ENCODE measurements at places on chromosomes 2 and 18.

DNA sequence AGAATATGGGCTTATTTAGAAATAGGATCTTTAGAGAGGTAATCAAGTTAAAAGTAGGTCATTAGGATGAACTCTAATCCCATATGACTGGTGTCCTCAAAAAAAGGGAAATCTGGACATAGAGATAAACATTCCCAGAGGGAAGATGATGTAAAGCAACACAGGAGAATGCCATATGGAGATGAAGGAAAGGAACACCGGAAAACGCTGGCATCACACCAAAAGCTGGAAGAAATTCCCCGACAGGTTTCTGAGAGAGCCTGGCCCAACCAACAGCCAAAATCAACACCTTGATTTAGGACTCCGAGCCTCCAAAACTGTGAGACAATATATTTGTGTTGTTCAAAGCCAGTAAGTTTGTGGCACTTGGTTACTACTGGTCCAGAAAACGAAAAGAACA lies 296.7 kb downstream of the DSEL start:
- no peak for DNase-seq

GRCh38 chr18:43367895-43368294 lies 90.6 kb upstream of the SYT4 start:
- no peak for DNase-seq

- no peak for DNase-seq
Measured at GRCh38 chr2:230893338-230893737, 28.6 kb downstream of the ITM2C start.

GRCh38 chr18:79825913-79826312 lies 28.2 kb downstream of the KCNG2 start:
- DNase-seq = no peak

DNA sequence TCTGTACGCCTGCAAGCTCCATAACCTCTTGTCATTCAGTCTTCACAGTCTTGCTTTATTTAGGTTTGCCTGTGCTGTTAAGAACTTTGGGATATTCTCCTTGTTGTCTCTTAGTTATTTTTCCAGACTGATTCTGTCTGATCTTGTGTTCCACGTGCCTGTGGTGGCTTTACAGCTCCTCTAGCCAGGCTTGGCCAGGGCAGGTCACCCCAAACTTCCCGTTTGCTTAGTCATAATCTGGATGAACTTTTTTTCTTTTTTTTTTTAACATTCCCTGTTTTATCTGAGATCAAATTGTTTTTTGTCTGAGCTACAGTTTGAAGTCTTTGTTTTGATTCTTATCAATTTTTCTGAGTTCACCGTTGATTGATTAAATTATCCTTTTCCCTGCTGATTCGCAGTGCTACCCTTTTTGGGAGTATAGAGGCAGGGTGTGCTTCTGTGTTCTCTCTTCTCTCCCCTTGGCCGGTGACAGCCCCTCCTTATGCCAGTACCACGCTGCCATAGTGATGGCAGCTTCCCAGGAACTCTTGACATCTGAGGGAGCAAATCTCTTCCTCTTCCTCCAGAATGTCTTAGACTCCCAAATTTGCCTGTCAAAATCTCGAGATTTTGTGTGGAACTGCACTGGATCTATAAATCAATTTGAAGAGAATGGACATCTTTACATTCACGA lies 2.5 kb downstream of the SP100 start:
- no peak for DNase-seq

- DNase-seq = no peak
Measured at GRCh38 chr18:7514796-7515440, 52.2 kb upstream of the PTPRM start.

DNA sequence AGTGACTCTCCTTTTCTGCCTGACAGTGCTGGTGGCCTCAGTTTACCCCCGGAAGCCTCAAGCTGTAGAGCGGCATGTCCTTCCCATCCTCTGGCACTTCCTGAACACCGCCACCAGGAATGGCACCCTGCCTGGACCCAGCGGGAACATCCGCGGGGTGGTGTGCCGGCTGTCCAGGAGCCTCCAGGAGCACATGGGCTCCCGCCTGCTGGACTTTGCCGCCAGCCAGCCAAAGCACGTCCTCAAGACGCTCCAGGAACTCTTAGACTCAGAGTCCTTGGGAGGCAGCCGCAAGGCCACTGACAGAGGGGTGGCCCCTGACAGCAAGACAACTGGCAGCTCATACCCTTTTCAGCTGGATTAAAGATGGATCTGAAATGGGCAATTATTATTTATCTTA lies 22.6 kb downstream of the PCARE start:
- no peak for DNase-seq

- no peak for DNase-seq
Measured at GRCh38 chr2:76019128-76019527, 308.4 kb upstream of the GCFC2 start.

GRCh38 chr18:49561289-49562193 lies at the start of gene LIPG:
LIPG (plus strand) TSS chr18:49562057; CDS start chr18:49562309, 252 bp downstream.
- DNase-seq = peak; percentile 63

DNA sequence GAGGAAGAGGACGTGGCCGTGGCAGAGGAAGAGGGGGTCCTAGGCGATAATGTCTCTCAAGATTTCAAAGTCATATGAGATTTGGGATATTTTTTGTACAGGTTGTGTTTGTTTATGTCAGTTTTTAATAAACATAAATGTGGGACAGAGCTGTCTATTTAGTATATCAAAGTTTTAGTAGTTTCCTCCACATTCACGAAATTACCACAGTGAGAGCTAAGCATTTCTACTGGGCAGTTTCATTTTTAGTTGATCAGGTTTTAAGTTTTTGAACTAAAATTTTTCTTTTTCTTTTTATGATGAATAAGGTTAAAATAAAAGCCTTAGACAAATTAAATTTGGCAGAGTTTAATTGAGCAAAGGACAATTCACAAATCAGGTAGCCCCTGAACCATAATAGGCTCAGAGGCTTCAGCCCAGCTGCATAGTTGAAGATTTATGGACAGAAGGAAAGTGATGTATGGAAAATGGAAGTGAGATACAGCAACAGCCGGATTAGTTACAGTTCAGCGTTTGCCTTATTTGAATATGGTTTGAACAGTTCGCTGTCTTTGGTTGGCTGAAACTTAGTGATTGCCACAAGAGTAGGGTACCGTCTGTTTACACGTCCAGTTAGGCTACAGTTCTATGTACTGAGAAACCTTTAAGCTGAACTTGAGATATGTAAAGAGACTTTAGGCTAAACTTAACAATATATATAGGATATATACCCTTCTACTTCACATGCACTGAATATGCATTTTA lies 17.1 kb downstream of the SNRPD1 start:
- DNase-seq = no peak

- no peak for DNase-seq
Measured at GRCh38 chr2:1026141-1026540, 75.5 kb downstream of the SNTG2 start.

DNA sequence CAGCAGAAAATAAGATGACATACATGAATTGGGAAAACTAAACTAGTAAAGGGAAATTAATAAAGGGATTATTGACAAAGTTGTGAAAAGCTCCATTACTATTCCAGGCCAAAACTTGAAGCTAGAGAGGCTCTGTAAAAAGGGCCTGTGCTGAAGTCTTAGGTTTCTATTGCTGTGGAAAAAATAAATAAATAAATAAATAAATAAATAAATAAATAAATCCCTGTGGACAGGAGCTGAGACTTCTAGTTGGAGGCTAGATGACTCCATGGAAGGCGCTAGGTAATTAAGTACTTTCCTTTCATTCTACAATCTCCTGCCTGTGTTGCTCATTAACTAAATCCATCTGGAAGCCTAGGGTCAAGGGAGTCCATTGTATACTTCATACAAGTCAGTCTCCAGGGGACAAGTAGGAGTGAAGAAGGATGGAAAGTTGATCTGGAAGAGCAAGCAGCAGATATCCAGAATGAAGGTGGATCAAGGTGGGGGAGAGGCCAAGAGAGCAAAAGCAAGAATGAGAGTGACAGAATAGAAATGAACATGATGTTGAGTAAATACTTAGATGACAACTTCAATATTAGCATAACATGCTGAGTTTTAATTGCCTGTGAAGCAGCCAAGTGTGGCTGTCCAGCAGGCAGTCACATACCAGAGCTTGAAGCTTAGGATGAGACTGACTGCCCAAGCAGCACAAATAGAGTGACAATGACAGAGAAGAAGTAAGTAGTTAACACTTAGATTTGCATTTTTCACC lies 26.2 kb upstream of the CCNT2 start:
- DNase-seq = no peak

- DNase-seq = no peak
Measured at GRCh38 chr18:49926106-49926745, 112.9 kb upstream of the ACAA2 start.

- no peak for DNase-seq
Measured at GRCh38 chr18:55665506-55665905, 77.5 kb upstream of the TCF4 start.

DNA sequence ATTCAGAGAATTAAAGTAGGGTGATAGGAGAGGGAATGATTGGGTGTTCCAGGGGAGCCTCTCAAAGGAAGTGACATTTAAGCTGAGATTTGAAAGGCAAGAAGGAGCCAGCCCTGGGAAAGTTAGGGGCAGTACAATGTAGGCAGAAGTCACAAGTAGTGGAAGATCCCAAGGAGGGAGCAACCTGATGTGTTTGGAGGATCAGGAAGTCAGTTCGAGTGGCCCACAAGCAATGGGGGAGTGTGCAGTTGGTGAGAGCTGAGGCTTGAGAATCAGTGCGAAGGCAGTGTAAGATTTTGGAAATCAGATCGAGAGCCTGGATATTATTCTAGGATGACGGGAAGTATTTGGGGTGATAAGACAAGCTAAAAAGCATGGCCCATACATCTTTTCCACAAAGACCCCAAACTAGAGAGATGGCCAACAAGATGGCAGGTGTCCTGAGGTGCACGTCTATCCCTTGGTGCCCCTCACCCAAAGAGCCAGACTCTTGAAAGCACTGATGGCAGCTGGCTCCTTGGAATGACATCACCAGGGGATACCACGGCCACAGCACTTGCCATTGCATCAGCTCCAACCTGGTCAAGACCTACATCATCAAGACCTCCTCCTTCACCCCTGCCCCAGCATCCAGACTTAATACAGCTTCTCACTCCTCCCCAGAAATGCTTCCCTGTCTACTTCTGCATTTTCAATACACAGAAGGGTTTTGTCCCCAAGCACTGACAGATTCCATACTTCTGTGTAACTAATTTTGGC lies 127.3 kb downstream of the BCL2 start:
- no peak for DNase-seq

GRCh38 chr2:70842401-70842800 lies 6.8 kb upstream of the CD207 start:
- DNase-seq = no peak

DNA sequence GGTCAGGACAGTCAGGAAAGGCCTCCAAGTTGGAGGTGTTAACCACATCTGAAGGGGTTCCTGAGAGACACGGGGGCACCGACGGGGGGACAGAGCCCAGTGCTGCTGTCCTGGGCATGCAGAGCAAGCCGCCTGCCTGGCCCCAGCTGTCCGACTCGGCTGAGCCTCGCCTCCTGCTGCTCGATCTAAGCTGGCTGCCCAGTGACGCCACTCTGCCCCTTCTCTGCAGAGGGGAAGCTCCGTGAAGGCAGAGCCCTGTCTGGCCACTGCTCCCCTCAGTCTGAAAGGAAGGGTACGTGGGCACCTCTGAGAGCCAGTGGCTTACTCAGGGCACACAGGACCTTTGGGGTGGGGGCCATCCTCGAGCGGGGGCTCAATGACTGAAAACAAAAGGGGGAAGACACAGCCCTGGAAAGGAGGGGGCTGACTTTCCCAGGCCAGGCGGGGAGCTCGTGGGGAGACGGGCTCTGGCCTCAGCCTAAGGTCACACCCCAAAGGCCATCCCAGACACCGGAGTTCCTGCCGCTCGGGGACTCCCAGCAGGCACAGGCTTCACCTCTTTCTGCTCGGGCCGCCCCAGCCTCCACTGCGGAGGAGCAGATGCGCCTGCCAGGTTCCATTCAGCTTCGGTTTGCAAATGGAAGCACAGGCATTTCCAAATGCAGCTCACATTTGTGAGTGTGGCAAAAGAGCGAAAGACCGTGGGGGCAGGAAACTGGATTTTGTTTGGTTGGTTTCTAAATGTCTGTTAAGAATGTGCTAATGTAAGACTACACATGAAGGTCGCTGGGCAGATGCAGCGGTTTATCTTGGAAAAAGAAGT lies 136.9 kb downstream of the HDAC4 start:
- no peak for DNase-seq

- no peak for DNase-seq
Measured at GRCh38 chr2:73850009-73850408, 21.2 kb downstream of the STAMBP start.

GRCh38 chr2:108401800-108402199 lies 24.0 kb downstream of the SULT1C4 start:
- DNase-seq = no peak

GRCh38 chr2:179349670-179350303 lies 85.2 kb upstream of the SESTD1 start:
- no peak for DNase-seq

- no peak for DNase-seq
Measured at GRCh38 chr18:76188097-76188496, 306.9 kb downstream of the ZNF516 start.

GRCh38 chr18:57869221-57869620 lies 66.1 kb upstream of the ATP8B1 start:
- no peak for DNase-seq

DNA sequence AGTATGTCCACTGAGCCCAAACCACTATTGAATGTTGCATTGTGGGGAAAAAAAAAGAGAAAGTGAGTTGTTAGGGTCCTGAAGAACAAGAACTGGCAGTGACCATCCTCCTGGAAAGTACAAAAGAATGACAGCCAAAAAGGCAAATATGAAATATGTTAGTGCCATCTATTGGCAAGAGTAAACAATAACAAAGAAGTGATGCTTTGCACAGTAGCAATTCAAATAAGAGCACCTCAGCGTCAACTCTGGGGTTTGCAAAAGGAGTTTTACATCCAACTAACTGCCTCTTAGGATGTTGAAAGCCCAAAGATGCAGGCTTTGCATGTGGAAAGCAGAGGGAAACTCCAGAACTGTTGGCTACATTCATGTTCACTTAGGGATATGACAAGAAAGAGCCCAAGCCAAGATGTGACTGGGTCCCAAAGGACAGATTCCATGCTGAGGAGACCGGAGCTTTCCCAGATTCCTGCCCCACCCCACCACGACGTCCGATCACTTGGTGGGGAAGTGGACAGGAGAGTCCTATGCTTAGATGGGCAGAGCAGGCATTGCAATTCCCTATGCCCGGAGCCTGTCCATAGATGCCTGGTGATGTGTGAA lies 15.6 kb downstream of the TRABD2A start:
- no peak for DNase-seq

DNA sequence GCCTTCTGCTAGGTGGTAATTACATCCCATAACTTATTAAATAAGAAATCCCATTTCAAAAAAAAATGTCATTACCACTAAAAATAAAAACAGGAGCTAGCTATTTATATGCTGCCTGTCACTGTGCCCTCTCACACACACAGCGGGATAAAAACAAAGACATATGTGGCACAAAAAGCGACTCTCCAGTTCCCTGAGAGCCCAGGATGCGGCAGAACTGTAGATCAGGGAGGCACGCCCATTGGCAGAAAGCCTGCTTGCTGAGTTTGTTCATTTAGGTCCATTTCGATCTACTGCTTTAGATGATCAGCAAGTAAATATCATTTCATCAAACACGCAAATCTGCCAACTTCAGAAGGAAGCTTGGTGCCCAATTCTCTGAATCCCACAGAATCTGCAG lies 124.4 kb downstream of the TMEM163 start:
- no peak for DNase-seq
